ENCODE measurements at places on chromosomes 3 and 15. TPM values are rescaled to one million over a fixed set of nuclear protein-coding genes. Genes with fewer than 3 reads are reported as not detected.

Gene MNS1
- total RNA-seq = 1.2 TPM

Gene ACAN
- total RNA-seq = 0.41 TPM

Gene RCCD1
- 14.3 TPM for total RNA-seq

Gene ABI3BP
- total RNA-seq = 1.2 TPM

Gene DUOXA2
- total RNA-seq = not detected

Gene CLSTN2
- 11.8 TPM for total RNA-seq

- DNase-seq = no peak
Measured at GRCh38 chr3:117868766-117869165, 1159.2 kb downstream of the TUSC7 start.

GRCh38 chr3:113754494-113755159, 7.8 kb downstream of the ATP6V1A start:
- DNase-seq = no peak

- DNase-seq = no peak
Measured at GRCh38 chr3:143850877-143851276, 2.6 kb upstream of the SLC9A9 start.

GRCh38 chr3:132726341-132726823, 4.2 kb upstream of the NPHP3 start:
- peak; percentile 34 for DNase-seq

DNA sequence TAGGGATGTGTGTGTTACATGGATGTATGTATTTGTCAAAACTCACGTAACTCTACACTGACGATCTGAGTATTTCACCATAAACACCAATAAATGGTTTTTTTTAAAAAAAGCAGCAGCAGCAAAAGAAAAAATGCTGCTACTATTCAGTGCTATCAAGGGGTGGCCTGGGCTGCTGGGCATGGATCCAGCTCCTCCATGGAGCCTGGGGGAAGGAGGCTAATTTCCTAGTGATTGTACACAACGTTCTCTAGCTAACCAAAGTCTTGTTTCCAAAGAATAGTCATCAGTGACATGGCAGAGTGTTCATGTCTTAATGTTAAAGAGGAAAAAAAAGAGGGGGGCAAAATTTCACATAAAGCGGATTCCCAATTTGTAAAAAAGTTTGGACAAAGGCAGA, 29.0 kb downstream of the POMGNT2 start:
- DNase-seq = no peak

GRCh38 chr3:123011447-123011846, 16.1 kb downstream of the SEMA5B start:
- no peak for DNase-seq

DNA sequence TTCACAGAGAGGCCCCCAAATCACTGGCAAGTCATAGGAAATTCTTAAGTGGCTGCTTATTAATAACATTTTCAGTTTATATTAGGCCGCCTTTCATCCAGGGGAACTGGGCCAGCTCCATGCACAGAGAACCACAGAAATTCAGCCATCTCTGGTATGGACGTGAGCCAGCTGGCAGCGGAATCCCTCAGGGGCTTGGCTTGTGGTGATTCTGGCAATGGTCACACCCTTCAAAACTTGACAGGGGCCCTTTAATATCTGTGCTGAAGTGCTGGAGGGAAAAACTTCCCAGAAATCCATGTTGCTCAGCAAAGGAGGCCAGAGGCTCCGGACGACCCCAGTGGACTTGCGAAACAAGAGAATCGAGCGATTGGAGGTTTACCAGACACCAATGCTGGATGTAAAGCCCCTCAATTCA, 11.3 kb downstream of the PRICKLE2 start:
- no peak for DNase-seq

DNA sequence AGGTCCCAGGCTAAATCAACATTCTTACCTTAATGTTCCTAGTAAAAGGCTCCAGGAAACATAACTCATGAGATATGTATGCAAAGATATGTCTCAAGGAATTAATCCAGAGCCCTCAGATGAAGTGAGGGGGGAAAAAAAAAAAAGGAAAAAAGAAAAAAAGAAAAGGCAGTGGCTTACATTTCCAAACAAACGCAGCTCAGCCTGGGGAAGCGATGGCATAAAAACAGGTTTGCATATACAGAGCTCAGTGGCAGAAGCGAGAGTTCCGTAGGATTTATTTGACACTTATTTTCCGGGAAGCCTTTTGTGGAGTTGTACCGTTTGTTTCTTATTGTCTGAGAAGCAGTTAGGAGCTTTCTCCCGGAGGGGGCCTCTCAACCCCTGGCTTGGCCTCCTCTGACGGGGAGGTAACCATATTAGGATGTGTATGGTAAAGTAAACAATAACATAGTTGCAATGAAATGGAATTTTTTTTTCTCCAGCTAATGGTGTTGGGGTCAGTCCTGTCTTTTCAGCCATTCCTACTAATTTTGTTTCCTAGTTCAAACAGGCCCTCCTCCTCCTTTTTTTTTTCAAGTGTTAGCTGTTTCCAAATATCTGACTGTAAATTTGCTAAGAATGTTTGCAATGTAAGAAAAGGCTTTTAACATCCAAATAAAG, 338.6 kb downstream of the FOXP1 start:
- no peak for DNase-seq

DNA sequence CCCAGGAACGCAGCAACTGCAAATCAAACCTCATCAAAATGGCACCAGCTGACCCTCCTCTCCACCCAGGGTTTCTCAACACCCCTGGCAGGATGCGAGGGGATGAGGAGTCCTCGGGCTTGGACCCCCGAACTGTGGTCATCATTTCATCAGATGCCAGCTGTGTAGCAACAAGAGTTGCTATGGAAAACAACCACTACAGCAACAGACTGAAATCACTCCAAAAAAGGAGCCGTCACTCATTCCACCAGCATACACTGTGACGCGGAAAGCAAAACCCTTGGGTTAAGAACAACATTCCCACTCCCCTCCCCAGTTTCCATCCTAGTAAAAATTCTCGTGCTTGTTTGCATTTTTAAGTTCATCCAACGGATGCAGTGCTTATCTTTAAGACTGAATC, 40.1 kb downstream of the VGLL4 start:
- DNase-seq = no peak

Data from frontal cortex (tissue), 4 donors.